ENCODE measurements at places on chromosomes 3 and 15. TPM values are rescaled to one million over a fixed set of nuclear protein-coding genes. Genes with fewer than 3 reads are reported as not detected.

The TF gene
- total RNA-seq: not detected

The ROBO2 gene
- total RNA-seq: under 0.01 TPM

The PDCD10 gene
- 82.0 TPM for total RNA-seq

The ISL2 gene
- 0.21 TPM for total RNA-seq

The PLSCR2 gene
- not detected for total RNA-seq

The CILP gene
- total RNA-seq: 0.21 TPM

The INKA1 gene
- 1.5 TPM for total RNA-seq

The LRTM1 gene
- not detected for total RNA-seq

The HIGD1A gene
- 42.1 TPM for total RNA-seq

The TSEN2 gene
- 12.7 TPM for total RNA-seq

The COL7A1 gene
- total RNA-seq: 0.10 TPM

The CAMKV gene
- not detected for total RNA-seq

The PROK2 gene
- total RNA-seq: 16.0 TPM

The TNFSF10 gene
- 20.6 TPM for total RNA-seq

The LINGO1 gene
- total RNA-seq: not detected

The ENTPD3 gene
- total RNA-seq: 0.10 TPM

The LRRC2 gene
- total RNA-seq: 0.10 TPM

The SOX14 gene
- total RNA-seq: not detected

The IQCB1 gene
- 58.9 TPM for total RNA-seq

The CADM2 gene
- 0.31 TPM for total RNA-seq

The TMC3 gene
- not detected for total RNA-seq

The IVD gene
- total RNA-seq: 12.7 TPM

The RAD18 gene
- total RNA-seq: 25.4 TPM

The FEZF2 gene
- not detected for total RNA-seq

The LSAMP gene
- total RNA-seq: not detected

The EEFSEC gene
- total RNA-seq: 8.0 TPM

The CIDEC gene
- not detected for total RNA-seq

The ARPIN gene
- 2.9 TPM for total RNA-seq

The TGM5 gene
- total RNA-seq: not detected

The ISLR gene
- total RNA-seq: not detected

The PAK6 gene
- total RNA-seq: 0.42 TPM
